COR-L47 (cell line): ENCODE measurements at places on chromosomes 5 and 9.

DNA sequence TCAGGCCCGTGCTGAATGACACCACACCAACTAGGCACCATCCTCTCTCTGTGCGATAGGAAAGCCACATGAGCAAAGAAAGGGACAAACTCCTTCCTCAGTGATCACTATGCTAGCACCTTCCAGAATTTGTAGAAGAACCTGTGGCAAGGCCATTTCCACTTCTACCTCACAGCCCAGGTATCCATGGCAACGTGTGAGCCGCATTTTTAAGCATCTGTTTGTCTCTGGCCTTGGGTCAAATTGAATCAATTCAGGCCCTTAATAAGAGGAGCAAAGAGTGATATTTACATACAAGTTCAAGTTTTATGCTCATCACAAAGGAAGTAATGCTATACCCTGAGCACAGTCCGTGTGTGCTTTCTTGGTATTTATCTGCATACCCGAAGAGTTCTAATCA is 179.3 kb downstream of the SLC12A2 start:
- no peak for DNase-seq

DNA sequence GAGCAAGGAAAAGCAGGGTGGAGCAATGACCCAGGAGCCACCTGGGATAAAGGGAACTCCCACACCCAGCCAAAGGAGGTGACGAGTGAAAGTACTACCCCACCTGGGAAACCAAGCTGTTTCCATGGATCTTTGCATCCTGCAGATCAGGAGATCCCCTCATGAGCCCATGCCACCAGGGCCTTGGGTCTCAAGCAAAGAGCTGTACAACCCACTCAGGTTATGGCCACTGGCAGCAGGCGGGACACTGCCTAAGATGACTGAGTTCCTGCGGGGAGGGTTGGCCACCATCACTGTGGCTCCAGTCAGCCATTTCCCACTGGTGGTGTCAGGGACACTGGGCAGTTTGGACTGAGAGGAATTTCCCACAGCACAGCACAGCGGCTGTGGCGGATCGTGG is 225.7 kb downstream of the CDH9 start:
- no peak for DNase-seq

DNA sequence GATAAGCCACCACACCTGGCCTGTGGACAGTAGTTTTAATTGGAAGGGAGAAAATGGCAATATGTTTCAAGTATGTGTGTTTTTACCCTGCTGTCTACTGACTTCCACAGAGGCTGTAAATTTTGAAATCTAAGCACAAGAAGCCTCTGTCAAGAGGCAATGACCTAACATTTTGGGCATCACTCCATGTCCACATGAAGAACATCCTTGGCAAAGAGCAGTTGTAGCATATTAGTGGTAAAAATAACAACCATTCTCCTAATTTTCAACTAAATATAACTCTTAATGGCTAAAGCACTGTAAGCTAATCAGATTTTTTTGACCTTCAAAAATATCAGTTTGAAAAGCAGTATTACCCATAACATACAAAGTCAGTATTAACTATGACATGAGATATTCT is 100.3 kb upstream of the APC start:
- no peak for DNase-seq

GRCh38 chr9:86955561-86955960 is 8.3 kb upstream of the GAS1 start:
- DNase-seq: no peak

DNA sequence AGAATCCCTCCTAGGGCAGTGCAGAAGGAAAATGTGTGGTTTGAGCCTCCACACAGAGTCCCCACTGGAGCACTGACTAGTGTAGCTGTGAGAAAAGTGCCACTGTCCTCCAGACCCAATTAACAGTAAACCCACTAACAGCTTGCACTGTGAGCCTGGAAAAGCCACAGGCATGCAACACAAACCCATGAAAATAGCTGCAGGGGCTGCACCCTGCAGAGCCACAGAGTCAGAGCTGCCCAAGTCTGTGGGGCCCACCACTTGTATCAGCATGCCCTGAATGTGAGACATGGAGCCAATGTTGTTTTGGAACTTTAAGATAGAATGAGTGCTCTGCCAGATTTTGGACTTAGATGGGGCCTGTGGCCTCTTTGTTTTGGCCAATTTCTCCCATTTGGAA is 119.8 kb upstream of the CDH9 start:
- DNase-seq: no peak

DNA sequence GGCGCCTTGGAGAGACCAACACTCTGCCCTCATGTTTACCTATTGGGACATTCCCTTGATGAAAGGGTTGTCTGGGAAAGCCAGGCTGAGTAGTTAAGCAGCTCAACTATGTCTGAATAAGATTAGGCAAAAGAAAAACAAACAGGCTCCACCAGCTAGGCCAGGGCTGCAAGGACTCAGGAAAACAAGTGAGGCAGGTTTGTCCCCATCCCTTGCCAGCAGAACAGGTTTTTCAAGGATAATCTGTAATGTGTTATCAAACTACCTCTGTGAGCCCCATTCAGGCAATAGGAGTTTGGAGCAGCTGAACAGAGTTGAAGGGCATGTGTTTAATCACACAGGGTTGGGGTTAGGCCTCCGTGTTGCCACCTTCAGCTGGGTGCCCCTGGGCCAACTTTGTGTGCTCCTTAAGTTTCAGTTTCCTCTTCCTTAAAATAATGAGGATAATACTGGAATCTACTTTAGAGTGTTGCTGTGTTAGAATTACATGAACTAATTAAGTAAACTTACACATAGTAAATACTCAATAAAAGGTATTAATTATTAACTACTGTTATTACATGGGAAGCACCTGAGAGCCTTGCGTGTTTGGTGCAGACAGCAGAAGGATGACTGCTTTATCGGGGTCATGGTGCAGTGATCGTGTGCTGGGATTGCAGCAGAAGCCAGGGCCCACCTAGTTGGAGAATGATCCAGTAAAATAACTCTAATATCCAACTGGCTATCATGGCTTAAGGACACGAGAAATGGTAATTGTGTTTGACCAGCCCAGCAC is 72.1 kb upstream of the ATP10B start:
- no peak for DNase-seq
